IPS DF 6.9 (cell line): ENCODE measurements at places on chromosomes 13 and 19.

DNA sequence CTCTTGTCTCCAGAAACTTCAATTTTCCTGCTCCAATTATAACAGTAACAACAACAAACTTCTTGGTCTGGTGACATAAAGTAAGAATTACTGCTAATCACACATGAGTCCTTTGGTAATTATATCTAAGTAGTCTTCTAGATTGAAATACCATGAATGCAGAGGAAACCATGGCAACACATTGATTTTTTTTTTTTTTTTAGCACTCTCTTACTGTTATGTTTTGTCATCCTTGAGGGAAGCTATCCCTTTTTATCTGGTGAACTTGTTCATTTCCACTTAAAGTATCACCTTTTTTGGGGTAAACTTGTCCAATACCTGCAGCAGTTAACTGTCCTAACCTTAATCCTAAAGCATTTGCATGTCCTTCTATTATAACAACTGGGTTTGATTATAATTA, 256.3 kb downstream of the B3GLCT start:
- H3K4me3 ChIP-seq: no peak overlapping the region
- H3K27me3 ChIP-seq: no peaks in the 10 kb centered on the region
- H3K4me1 ChIP-seq: no peaks in the 10 kb centered on the region
- DNase-seq: no peak

DNA sequence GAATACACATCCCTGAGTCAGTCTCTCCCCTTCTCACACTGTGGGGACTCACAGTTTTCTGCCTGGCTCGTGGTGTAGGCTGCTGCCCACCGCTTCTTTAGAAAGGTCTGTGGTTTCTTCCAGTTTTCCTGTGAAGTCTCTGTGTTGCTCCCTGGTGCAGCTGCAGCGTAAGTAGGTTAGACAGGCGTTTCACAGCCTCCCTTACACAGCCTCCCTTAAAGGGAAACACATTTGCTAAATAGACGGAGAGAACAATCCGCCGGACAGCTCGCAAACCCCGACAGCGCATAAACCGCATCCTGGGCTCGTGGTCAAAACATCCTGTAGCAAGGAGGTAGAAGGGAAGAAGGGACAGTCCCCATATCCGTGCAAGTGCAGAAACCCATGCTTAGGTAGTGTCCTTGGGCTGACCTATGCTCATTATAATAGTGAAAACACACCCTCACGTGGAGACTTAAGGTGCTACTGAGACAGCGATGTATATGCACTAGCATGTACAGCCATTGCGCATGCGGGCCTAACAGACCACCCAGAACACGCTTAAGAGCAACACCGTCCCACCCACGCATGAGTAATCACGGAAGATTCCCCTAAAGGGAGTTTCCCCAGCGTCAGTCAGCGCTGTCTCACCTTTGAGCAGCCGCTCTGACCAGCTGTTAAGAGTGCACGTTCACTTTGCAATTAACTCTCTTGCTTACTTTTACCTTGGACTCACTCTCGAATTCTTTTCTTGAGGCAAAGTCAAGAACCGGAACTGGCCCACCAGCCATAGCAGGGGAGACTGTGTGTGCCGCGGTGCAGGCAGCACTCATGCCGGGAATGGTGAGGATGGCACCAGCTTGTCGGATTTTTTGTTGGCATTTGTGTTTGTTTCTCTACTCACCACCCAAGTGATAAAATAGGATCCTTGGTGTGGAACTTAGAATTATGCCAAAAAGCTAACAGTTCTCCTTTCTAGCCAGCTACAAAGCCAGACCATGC, 16.6 kb downstream of the SIGLEC8 start:
- no peak overlapping the region for H3K4me3 ChIP-seq
- H3K36me3 ChIP-seq: no peaks in the 10 kb centered on the region
- no peaks in the 10 kb centered on the region; the same call in 1 of the 2 replicates for H3K4me1 ChIP-seq
- no peak for DNase-seq
- H3K27me3 ChIP-seq: no peaks in the 10 kb centered on the region; the same call in 1 of the 2 replicates

DNA sequence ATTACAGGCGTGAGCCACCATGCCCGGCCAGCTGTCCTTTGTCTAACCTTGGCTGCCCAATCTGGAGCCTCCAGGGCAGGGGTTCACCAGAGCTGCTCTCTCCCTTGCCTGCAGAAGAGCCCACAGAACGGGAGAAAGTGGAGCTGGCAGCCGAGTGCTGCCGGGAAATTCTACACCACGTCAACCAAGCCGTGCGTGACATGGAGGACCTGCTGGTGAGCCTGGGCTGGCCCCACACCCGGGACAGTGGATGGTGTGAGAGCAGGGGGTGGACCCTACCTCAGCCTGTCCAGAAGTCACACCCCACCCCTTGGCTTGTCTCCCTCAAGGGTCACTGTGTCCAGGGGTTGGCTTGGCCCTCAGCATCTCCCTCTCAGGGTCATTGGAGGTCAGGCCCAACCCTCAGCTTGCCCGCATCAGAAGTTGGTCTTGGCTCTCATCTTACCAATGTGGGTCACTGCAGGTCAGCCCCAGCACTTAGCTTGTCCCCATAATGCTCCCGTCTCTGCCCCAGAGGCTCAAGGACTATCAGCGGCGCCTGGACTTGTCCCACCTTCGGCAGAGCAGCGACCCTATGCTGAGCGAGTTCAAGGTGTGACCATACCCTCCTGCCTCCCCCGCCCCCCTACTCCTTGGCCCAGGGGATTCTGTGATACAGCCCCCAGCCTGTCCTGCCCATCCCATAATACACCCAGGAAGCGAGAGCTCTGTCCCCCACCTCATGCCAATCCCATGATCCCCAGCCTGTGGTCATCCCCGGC, 20.4 kb downstream of the ARHGEF1 start:
- no peak overlapping the region for H3K27ac ChIP-seq
- DNase-seq: no peak
- H3K27me3 ChIP-seq: no peaks in the 10 kb centered on the region
- H3K36me3 ChIP-seq: peaks cover 27% of the 10 kb centered on the region

DNA sequence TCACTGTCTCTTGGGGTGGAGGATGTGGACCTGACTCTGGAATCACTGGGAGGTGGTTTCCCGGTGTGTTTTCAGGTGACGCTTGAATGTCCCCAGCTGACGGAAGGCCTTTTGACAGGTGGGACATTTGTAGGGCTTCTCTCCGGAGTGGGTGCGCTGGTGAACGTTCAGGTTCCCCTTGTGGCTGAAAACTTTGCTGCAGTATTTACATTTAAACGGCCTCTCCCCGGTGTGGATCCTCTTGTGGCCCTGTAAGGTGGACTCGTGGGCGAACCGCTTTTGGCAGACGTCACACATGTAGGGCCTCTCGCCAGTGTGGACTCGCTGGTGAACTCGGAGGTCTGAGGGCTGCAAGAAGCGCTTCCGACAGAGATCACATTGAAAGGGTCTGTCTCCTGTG, 7.8 kb downstream of the ZSCAN5B start:
- H3K27ac ChIP-seq: no peak overlapping the region
- DNase-seq: no peak
- H3K4me1 ChIP-seq: no peaks in the 10 kb centered on the region
- no peaks in the 10 kb centered on the region for H3K27me3 ChIP-seq
- no peak overlapping the region for H3K4me3 ChIP-seq

- H3K36me3 ChIP-seq: peaks cover 5% of the 10 kb centered on the region
- peak overlapping the region; percentile 92 for H3K4me3 ChIP-seq
- no peak for DNase-seq
- no peaks in the 10 kb centered on the region for H3K27me3 ChIP-seq
- no peak overlapping the region for H3K27ac ChIP-seq
- H3K4me1 ChIP-seq: no peaks in the 10 kb centered on the region
These were observed 28.6 kb upstream of the NDUFS7 start for GRCh38 chr19:1354970-1355567.

GRCh38 chr13:39956036-39956435, 300.6 kb downstream of the COG6 start:
- no peaks in the 10 kb centered on the region for H3K36me3 ChIP-seq
- H3K4me1 ChIP-seq: no peaks in the 10 kb centered on the region
- H3K4me3 ChIP-seq: no peak overlapping the region

DNA sequence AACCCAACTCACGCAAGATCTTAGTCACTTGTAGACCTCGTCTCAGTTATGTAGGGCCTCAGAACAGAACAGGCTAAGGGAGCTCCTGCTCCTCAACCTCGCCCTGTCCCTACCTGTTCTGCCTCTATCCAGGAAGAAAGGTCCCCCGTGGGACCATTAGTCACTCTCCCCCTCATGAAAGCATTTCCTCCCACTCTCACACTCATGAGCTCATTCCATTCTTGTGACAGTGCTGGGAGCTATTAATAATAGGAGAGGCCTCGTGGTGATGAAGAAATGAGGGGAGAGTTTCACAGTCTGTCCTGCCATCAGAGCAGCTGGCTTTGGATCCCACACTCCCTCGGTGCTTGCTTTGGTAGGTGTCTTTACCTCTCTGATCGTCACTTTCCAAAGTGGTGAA, 10.2 kb downstream of the PPP2R1A start:
- H3K4me1 ChIP-seq: no peaks in the 10 kb centered on the region
- no peak overlapping the region for H3K4me3 ChIP-seq
- H3K36me3 ChIP-seq: peaks cover 33% of the 10 kb centered on the region; the same call in 1 of the 2 replicates
- no peak for DNase-seq
- H3K27ac ChIP-seq: no peak overlapping the region

GRCh38 chr13:53474878-53475277, 446.3 kb downstream of the OLFM4 start:
- no peak overlapping the region for H3K27ac ChIP-seq
- H3K27me3 ChIP-seq: no peaks in the 10 kb centered on the region
- no peaks in the 10 kb centered on the region for H3K36me3 ChIP-seq
- H3K4me3 ChIP-seq: no peak overlapping the region
- no peak for DNase-seq

DNA sequence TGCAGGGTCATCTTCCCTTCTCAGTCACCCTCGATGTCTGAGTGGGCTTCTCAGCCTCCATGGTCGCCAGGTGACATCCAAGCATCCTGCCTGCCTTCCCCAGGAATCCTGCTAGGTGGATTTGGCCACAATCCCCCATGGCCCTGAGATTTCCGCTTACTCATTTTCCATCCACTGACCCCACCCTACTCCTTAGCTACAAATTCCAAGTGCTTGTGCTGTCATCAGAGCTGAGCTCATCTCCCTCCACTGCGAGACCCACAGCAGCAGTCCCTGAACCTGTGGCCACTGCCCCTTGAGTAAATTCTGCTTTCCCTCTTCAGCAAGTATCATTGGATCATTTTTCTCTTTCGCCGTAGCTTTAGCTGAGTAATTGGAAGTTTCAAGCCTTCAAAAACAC, 90.5 kb upstream of the ANKRD10 start:
- H3K4me1 ChIP-seq: 0 out of 2 replicates have a peak, but pooled peaks cover 1% of the 10 kb centered on the region
- H3K36me3 ChIP-seq: no peaks in the 10 kb centered on the region
- no peaks in the 10 kb centered on the region for H3K27me3 ChIP-seq
- H3K27ac ChIP-seq: no peak overlapping the region
- DNase-seq: no peak
